ENCODE measurements at places on chromosomes 11 and 22.

GRCh38 chr11:98965358-98965757 lies 55.4 kb upstream of the CNTN5 start:
- DNase-seq, result no peak

GRCh38 chr11:6388748-6389147 lies 1.5 kb upstream of the SMPD1 start:
- no peak for DNase-seq

- DNase-seq, result no peak
Observed at GRCh38 chr11:19903620-19904069, 191.0 kb downstream of the NAV2 start.

DNA sequence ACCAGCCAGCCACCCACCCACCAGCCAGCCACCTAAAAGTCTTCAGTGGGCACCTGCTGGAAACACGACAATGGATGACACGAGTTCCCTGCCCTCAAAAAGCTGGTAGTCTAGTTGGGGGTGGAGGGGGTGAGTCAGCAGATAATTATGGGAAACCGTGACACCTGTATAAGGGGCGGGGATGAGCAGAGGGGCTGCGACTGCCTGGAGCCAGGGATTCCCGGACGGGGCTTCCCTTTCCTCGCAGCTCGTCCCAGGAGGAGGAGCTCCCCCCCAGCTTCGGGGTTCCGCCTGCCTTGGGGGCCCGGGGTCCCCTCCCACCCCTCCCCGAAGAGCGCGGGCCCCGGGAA lies 2.3 kb upstream of the RTN4RL2 start:
- no peak for DNase-seq

DNA sequence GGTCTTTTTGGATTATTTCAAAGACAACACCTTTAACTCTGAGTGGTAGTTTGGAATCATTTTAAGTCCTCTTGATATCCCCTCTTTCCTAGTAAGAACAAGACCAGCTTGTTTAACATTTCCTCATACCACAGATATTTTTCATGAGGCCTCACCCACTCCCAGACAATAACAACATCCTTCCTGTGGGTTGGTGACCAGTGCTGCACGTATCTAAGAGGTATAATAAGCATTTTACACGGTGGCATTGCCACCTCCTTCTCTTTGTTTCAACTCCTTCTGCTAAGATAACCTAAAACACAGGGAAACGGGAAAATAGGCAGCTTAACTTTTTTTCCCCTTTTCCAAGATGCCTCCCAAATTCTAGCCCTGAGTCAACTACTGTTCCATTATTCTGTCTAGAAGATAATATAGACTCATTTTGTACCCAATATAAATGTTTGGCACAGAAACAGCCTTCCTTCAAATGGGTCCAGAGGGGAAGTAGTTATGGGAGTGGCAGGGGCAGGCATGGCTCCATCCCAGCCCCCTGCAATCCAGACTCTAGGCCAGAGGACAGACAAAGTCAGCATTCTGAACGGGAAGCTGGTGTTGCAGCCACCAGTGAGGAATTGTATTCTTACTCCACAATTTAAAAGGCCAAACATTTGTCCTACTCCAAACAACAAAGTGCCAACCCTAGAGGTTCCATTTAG lies 28.5 kb downstream of the MAML2 start:
- no peak for DNase-seq

DNA sequence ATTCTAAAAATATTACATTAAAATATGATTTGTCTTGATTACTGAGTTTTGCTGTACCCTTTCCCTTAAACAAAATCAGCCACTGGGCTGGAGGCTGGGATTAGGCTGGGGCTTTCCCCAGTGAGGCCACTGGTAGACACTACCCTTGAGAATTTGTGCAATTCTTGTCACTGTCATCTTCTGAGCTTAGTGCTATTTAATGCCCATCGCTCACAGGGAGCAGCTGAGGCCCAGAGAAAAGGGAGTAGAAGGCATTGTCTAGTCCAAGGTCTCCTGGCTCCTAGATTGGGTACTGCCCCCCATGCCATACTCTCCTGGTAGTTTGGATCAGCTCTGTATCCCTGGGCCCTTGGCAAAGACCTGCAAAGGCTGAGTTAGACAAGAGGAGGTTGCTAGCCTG lies 6.7 kb downstream of the CHRM1 start:
- no peak for DNase-seq

DNA sequence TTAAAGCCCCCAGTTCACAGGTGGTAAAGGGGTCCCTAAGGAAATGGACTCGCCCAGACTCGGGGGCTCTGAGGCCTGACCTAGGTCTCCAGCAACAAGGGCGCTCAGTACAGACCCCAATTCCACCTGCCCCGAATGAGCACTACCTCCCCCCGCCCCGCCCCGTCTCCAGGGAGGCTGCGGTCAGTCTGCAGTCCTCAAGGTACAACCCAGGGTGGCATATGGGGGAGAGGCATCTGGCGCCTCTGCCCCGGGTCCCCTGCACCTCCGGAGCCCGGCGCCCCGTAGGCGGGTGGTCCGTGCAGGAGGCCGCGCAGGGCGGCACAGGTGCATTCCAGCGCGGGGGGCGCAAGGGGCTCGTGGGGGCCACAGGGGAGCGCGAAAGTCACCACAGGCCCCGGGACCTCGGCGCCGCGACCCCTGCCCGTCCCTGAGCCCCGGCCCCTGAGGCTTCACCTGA lies 361 bp downstream of the CTSD start:
- no peak for DNase-seq

DNA sequence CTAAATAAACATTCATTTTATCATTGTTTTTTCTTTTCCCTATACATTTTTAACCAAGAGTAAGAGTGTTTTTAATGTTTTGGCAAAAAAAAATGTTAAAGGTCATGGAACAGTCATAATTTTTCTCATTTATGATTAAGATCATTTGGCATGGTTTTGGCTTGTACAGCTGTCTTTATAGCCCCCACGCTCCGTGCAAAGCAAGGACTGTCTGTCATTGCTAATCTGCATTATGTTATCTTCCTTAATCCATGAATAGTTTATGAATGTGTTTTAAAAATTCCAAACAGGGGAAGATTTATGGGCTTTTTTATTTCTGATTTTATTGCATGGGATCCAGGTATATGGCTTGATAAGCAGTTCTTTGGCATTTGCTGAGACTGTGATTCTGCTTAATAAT lies 28.1 kb downstream of the PGM2L1 start:
- no peak for DNase-seq

- DNase-seq, result no peak
Observed at GRCh38 chr11:97454988-97455387, 1065.2 kb downstream of the JRKL start.

DNA sequence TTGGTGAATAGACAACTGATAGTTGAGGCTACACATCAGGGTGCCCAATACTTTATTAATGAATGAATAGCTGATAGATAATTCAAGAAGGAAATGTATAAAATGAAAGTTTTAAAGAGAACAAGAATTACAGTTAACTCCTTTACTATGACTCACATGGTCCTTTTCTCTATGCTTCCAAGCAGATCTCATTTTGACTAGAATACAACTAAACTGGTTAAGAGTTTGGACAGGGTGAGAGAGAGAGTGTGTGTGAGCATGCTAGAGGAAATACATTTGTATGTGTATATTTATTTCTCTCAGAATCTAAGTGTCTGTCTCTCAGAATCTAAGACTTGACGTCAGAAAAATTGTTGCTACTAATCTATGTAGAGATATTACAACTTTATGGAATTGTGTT lies 66.7 kb downstream of the SIK2 start:
- DNase-seq, result no peak

DNA sequence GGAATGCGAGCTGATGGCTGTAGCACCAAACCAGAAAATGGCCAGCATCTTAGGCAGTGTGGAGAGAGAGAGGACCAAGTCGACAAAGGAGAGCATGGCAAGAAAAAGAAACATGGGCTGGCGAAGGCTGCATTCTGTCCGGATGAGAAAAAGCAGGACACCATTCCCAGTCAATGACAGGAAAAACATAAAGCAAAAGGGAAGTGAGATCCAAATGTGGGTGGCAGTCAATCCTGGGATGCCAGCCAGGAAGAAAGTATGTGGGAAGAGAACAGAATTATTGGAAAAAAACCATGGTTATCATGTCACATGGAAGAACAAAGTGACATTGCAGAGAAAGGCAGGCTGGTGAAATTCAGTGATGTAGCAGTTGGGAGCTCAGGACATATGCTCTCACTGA lies 36.9 kb upstream of the OR56A1 start:
- DNase-seq, result no peak

DNA sequence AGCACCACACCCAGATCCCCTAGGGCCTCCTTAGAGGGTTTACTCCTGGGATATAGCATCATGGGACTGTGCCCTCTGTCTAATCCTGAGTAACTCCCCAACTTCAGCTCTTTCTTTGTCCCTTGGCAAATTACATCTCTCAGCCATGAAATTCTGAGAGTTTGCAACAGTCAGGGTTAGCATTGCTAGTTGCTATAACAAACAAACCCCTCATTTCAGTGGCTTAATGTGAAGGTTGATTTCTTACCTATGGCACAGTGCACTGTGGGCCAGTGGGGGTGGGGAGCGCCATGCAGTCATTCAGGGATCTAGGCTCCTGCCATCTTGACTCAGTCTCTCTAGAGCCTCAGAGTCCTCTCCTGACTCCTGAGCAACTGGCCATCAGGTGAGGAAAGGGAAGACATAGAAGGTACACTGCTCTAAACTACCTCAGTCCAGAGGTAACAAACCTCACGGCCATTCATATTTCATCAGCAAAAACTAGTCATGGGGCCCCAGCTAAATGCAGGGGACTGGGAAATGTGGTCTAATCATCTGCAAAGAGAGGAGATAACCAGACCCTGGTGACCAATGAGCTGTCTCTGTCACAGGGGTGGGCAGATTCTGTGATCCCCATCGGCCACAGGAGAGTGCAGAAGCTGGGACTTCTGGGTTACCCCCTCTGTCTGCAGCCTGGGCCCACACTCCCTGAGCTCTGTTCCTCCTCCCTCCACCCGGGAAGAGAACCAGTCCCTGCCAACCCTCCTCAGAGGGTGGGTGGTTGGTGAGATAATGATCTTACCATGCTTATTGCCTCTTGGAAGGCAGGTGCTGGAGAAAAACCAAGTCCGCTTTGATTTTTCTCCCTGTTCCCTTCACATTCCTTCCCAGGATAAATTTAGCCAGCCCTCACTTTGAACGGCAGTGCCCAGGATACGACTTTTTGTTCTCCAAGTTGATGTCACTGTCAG lies 17.5 kb downstream of the PRG3 start:
- no peak for DNase-seq

- no peak for DNase-seq
Observed at GRCh38 chr11:44854086-44854485, 96.6 kb downstream of the TP53I11 start.

DNA sequence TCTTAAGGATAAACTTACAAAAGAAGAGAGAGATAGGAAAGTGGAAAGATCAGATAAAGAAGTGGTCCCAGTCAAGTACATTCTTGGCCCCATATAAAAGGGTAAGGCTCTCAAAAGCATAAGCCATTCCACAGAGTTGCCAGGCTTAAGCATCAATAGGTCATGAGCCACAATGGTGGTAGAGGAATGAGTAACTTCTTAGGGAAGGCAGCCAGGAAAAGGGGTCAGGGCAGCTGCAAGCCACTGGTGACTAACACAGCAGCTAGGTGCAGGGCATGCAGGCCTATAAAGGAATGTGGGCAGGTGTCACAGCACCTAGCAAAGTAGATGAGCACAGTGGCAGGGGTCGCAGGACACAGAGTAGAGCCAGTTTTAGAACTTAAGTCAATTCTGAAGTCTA lies 302.6 kb upstream of the FAT3 start:
- no peak for DNase-seq

DNA sequence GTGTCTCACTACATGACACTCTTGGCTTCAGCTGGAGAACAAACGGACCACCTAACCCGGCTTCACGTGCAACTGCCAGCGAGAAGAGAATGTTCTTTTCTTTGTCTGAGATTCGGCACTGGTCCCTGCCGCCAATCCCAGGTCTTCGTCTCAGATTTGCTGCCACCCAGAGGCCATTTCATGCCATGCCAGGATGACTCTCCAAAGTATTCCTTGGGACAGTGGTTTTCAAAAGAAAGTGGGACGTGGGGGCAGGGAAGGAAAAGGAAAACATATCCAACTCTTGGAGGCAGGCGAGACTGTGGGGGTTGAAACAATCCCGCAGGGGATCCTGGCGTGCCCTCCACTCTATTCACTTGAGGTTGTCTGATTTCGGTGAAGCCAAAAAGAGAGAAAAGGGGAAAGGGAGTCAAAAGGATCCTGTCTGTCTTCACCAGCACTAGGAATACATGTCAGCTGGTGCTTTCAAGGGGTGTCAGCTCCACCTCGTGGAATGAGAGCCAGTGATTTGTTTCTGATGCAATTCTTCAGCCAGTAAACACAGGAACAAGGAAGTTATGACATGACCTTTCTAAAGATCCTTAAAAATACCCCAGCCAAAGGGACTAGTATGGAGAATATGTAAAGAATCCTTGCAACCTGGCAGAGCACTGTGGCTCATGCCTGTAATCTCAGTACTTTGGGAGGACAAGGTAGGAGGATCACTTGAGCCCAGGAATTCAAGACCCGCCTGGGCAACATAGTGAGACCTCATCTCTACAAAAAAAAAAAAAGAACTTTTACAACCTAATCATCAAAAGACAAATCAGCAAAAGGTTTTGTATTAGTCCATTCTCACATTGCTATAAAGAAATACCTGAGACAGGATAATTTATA lies 41.0 kb upstream of the APLNR start:
- no peak for DNase-seq

DNA sequence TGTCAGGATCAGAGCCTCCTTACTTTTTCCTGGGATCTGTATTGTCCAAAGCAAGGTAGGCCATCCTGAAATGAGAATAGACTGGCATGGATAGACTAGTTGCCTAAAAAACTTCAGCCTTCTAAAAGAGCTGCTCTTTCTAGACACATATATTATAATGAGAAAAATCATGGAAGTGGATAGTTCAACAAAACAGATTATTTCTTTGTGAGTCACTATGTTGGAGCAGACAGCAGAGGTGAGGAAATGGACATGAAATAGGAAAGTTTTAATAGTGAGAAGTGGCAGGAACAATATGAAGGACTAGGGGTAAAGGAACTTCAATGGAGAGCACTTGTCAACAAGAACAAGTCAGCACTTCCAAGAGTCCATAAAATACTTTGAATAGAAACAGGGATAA lies 101.9 kb upstream of the ANO3 start:
- DNase-seq, result no peak

DNA sequence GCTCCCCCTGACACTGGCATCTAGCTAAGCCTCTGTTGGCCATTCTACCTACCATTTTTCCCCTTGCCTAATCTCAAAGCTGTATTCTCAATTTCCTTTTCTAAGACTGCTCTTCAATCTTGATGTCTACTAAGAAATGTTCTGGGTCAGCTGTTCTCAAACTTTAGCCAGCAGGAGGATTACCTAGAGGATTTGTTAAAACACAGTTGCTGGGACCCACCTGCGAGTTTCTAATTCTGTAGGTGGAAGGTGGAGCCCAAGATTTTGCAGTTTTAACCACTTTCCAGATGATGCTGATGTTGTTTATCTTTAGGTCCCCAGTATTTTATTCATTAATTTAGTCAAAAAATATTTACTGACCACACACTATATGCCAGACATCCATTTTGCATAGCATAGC lies 9.3 kb upstream of the ARHGAP42 start:
- DNase-seq, result no peak

GRCh38 chr22:27463121-27463660 lies 338.4 kb downstream of the MN1 start:
- no peak for DNase-seq
